Thyroid gland (tissue), 4 donors: ENCODE measurements at places on chromosomes 7 and 10.

- no peak for DNase-seq
Observed at GRCh38 chr7:71411475-71411874, 279.5 kb downstream of the GALNT17 start.

- no peak for DNase-seq
Observed at GRCh38 chr7:130831817-130832481, 97.9 kb upstream of the KLF14 start.

- DNase-seq = peak; percentile 4
Observed at GRCh38 chr10:84026821-84027257, 112.5 kb upstream of the GHITM start.

GRCh38 chr10:69864321-69864720, 62.6 kb downstream of the COL13A1 start:
- DNase-seq = no peak

DNA sequence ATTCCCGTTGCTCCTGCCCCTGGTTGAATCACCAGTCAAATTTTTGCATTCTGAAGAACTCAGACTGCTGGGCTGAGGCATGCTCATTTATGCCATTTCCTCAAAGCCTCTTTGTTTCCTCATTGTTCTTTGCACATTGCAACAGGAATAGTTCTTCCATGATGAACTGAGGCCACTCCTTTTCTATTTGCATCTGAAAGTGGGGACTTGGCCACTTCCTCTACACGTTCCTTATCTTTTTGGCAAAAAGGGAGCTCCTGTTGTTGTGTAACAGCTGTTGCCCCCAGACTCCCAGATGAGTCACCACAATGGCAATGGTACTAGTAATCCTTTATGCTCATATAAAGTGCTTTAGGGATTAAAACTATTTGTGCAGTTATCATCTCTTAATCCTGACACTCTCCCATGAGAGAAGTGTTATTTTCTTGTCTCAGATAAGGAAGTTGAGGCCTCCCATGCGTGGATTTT, 20.1 kb upstream of the ITPRID1 start:
- no peak for DNase-seq

DNA sequence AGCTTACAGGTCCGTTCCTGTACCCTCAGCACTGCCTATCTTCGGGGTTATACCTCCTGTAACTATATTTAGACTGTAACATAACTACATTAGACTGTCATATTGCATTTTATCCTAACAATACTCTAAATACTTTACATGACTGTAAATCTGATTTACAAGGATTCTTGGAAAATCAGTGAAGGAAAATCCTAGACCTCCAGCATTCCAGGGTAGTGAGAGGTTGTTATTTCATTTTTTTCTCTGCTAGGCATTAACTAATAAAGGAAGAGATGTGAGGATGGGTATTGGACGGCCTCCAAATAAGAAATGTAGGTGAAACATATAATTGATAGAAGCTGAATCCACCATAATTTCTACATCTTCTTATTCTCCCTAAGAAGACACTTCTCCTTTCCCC, 569.4 kb downstream of the CALN1 start:
- DNase-seq = no peak
